ENCODE measurements at places on chromosomes 5 and 9.
A peak's percentile ranks its signal among the peaks of the same experiment; 100 is the strongest.

GRCh38 chr5:175690025-175690424 lies 32.2 kb downstream of the HRH2 start:
- no peak for DNase-seq

GRCh38 chr5:145921211-145921610 lies 15.2 kb upstream of the SH3RF2 start:
- no peak for DNase-seq

DNA sequence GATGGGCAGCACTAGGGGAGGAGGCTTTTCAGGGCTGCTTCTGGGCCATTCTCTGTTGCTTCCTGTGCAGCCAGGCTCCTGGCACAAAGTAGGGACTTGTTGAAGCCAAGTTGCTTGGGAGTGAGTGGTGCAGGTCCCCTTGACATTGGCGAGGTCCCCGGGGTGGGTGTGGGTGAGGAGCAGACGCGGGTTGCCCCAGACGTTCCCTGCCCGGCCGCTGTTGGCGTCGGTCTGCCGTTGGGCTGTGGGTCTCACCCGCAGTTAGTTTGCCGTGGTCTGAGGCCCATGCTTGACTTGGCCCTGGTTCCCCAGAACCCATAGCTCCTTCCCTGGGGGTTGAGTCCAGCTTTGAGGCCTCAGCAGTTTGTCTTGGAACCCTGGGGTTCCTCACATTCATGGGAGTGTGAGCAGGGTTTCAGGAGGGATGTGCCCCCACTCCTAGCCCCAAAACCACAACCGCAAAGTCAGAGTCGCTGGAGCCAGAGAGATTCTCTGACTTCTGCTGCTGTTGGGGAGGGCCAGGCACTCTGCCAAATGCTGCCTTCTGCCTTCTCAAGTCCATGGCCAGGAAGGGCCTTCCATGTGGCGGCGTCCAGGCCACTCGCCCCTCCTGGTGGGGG lies 77.5 kb downstream of the RXRA start:
- peak; percentile 91 for DNase-seq

DNA sequence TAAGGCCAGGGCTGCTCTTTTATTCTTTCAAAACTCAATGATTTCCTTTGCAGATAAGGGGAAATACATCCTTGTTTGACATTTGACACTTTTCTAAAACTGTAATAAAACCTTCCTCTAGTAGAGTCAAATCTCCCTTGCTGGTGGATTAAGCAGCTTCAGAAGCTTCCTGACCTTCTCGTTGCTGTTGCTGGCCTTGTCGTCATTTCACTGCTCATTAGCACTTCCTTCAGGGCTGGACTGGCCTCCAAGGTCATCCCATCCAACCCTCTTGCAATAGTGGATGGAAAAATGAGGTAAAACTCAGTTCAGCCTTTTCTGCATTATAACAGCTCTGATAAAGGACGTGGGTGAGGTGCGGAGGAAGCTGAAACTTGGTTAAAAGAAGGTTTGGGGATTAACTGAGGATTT lies 1.1 kb upstream of the ADAMTSL1 start:
- DNase-seq: no peak

GRCh38 chr9:121962421-121962820 lies 130.7 kb downstream of the TTLL11 start:
- no peak for DNase-seq

GRCh38 chr9:91750343-91750742 lies 199.7 kb downstream of the ROR2 start:
- DNase-seq: peak; percentile 26

DNA sequence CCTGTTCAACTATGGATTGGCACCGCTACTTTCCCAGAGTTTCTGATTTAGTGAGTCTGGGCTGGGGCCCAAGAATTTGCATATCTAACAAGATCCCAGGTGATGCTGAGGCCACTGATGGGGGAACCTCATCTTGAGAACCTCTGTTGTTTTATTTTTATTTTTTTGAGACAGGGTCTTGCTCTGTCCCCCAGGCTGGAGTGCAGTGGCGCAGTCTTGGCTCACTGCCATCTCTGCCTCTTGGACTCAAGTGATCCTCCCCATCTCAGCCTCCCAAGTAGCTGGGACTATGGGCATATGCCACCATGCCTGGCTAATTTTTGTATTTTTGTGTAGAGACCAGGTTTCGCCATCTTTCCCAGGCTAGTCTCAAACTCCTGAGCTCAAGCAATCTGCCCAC lies 35.7 kb downstream of the LMX1B start:
- no peak for DNase-seq

GRCh38 chr5:38297830-38298608 lies 39.7 kb downstream of the EGFLAM start:
- DNase-seq: no peak

DNA sequence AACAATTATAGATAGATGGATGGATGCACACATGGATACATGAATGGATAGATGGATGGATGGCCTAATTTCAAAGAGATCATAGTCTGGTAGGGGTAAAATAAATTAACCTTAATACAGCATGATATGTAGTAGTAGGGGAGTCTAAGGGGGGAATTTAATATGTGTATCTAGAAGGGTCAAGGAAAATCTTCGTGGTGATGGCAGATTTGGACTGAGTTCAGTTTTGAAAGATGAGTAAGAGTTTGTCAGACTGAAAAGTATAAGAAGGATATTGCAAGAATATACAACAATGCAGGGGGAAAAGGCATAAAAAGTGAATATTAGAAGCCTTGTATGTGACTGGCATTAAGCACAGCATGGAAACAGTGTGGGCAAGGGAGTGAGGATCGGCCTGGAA lies 98.7 kb downstream of the ZNF462 start:
- peak; percentile 59 for DNase-seq

DNA sequence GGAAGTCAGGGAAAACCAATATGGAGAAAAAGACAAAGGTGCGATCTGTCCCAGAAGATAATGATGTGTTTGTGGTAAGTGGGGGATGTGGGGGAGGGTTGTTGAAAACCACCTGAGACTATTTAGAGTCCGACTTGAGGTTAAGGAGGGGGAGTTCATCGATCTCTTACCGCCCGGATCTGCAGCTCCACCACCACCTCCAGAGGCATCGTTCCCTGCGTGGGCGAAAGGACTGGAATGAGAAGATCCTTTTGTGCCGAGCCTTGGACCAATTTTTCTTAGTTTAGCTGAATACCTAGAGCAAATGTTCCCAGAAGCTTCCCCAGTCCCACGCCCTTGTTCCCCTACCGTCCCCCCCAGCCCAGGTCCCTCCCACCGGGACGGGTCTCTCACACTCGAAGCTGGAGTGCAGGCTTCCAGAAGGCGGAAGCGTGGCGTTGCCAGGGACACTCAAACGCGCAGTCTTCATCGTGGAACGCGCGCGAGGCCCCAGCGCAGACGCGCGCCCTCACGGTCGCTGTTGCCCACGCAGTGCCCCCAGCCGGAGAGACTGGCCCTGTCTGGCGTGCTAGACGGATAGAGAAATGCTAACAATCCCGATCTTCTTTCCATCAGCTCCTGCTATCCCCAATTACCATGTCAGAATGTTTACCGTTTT lies at the start of gene SPATA6L:
SPATA6L (minus strand) TSS at position 439 of the 658 bp plus-strand sequence; CDS start at position 209, 230 bp downstream.
- DNase-seq: peak; percentile 39

Data from fibroblast of skin of right biceps (primary cell).